Left lung (tissue), 14 donors: ENCODE measurements at places on chromosomes 3 and 15. TPM values are rescaled to one million over a fixed set of nuclear protein-coding genes. Genes with fewer than 3 reads are reported as not detected.

Gene LRRC31
- 0.47 TPM for total RNA-seq

Gene AMT
- 8.8 TPM for total RNA-seq

Gene FOXP1
- total RNA-seq: 95.1 TPM

Gene CTXN2
- not detected for total RNA-seq

Gene GP5
- total RNA-seq: 0.15 TPM

Gene GOLGA8S
- 0.38 TPM for total RNA-seq

Gene SCG5
- total RNA-seq: 10.8 TPM

Gene RHOV
- 1.5 TPM for total RNA-seq

Gene SLC12A1
- not detected for total RNA-seq

Gene TPRG1
- total RNA-seq: 5.0 TPM

DNA sequence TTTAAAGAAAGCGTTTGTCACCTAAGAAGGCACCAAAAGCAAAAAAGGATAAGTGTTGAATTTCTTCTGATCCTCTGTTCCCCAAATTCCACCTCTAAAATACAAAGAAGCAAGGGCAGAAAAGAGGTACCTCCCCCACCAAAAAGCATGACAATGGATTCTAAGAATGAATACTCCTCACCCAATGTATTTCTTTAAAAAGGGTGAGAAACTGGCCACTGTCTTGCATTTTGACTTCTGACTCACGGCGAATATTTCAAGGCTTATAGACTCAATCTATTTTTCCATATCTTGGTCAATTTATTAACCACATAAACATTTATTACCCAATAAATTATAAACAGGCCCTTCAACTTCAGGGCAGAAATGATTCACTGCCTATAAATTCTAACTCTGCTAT is 131.1 kb downstream of the NR1I2 start:
- H3K27ac ChIP-seq: no peak overlapping the region
- no peaks in the 10 kb centered on the region for H3K36me3 ChIP-seq
- no peak for DNase-seq
- H3K4me3 ChIP-seq: no peak overlapping the region

- peak overlapping the region; percentile 60 for H3K4me3 ChIP-seq
- peaks cover 58% of the 10 kb centered on the region for H3K27me3 ChIP-seq
- H3K4me1 ChIP-seq: peaks cover 46% of the 10 kb centered on the region
- H3K36me3 ChIP-seq: no peaks in the 10 kb centered on the region
Observed at GRCh38 chr3:169662132-169662842, 1.2 kb downstream of the MECOM start.

DNA sequence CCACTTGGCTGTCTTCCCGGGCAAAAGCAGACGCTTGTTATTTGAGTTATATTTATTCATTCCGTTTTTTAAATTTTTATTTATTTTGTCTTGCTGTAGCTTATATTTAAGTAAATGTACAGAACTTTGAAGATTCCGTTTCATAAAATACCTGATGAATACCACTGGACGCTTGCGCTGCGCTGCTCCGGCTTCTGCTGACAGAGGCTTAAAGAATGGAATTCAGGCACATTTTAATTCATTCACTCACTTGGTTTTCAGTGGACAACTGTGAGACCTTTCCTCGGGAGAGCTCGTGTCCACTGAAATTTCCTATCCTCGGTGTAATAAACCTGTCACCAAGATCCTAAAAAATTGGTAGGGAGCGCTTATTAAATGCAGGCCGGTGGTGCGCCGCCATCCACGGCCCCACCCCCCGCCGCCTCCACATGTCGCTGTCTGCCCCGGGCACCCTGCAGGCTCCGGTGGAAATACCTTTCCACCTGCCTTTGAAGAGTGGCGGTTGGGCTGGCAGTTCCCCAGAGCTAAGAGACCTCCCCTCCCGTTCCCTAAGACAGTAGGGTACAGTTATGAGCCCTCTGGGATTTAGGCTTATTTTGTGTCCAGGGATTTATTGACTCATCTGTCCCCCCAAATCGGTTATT is 62.5 kb upstream of the UBE2E1 start:
- no peak overlapping the region for H3K27ac ChIP-seq
- H3K4me1 ChIP-seq: peaks cover 56% of the 10 kb centered on the region
- H3K4me3 ChIP-seq: no peak overlapping the region
- DNase-seq: no peak
- no peaks in the 10 kb centered on the region for H3K36me3 ChIP-seq

DNA sequence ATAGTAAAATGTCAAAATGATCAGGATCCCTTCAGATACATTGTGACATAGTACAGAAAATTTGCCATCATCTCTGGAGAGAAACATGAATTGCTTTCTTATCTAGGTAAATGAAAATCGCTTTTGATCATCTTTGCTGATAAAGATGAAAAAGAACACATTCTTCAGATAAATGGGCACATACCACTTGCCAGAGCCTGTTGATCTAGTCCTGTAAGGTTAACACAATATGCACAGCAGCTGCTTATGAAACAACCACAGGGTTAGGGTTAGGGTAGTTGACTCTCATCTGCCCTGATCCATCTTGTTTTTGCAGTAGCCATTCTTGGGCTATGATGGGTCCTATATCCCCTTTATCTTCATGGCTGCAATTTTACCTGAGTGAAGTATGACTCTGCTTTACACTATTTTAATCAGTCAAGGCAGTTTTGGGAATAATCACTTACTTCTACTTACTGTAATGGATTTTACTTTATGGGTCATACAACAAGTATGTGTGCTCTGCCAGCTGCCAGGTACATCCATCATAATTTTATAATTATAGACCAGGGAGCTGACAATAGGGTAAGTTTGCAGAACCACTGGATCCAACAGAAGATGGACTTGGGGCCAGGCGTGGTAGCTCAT is 12.6 kb upstream of the SPINK8 start:
- no peak for DNase-seq
- H3K27me3 ChIP-seq: no peaks in the 10 kb centered on the region
- no peaks in the 10 kb centered on the region for H3K4me1 ChIP-seq
- no peak overlapping the region for H3K4me3 ChIP-seq
- no peaks in the 10 kb centered on the region for H3K36me3 ChIP-seq

DNA sequence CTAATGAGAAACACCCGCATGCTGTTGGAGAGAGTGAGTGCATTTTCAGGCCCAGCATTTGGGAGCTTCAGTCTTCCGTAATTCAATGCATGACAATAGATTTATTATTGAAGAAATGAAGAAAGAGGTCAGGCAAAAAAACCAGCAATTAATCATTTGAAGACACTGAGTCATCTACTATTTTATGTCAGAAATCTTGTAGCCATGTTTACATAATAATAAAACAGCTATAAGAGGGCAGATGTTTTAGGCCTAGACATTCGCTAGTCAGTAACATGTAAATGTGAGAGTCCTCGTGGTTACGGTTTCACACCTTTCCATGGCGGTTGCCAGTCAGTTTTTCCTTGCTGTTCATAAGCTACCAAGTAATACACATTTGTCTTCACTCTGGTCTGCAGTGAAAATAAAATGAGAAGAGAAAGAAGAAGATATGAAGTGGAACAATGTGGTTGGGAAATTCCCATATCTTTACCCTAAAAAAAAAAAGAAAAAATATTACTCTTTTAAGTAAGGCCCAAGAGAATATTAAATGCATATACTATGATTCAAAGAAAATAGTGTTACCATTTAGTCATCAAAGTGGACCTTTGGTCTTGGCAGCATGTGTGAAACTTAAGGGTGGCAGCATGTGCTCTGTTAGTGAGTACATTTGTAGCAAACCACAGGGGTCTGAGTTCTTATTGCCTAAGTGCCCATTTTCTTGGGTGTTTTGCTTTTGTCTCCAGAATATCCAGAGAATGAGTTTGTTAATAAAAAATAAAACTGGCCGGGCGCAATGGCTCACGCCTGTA is 140.5 kb upstream of the TBL1XR1 start:
- peak overlapping the region; percentile 28 for H3K27ac ChIP-seq
- no peaks in the 10 kb centered on the region for H3K36me3 ChIP-seq
- H3K27me3 ChIP-seq: no peaks in the 10 kb centered on the region
- peaks cover 71% of the 10 kb centered on the region for H3K4me1 ChIP-seq
- DNase-seq: no peak

DNA sequence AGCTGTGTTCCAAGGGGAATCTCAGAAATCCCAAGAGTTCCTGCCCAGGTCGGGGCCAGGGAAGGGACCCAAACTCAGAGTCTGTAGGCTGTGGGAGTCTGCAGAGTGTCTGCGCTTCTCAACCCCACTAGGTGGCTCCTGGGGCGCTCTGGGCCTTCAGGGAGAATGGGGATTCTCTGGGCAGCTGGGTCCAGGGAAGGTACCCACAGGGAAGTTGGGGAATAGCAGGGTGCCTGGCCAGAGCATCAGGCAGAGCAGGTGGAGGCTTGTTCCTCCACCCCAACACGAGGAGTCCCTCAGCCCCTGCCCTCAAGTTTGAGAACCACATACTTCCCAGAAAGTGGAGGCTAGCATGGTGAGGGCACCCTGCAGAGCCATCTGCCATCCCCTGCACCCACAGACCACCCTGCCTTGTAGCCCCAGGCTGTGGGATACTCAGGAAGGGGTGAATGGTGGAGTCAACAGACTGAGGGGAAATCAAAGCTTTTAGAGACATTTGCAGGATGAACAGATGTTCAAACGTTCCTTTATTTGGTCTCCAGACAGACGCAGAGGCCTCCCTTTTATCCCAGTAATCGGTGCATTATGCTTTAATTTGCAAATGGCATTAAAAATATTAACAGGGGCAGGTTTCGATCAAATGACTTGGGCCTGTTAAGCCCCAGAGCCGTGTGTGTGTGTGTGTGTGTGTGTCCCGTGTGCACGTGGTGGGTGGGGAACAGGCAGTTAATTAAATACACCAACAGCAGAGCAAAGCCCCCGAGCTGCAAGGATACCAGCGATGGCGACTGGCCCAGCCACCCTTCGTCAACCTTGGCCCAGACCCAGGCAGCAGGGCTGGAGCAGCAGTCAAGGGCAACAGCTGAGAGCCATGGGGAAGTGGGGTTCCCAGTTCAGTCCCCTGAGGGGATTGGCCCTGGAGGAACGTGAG is 57.7 kb downstream of the DNAJB8 start:
- no peaks in the 10 kb centered on the region for H3K36me3 ChIP-seq
- H3K27me3 ChIP-seq: no peaks in the 10 kb centered on the region
- no peaks in the 10 kb centered on the region for H3K4me1 ChIP-seq
- no peak overlapping the region for H3K27ac ChIP-seq

DNA sequence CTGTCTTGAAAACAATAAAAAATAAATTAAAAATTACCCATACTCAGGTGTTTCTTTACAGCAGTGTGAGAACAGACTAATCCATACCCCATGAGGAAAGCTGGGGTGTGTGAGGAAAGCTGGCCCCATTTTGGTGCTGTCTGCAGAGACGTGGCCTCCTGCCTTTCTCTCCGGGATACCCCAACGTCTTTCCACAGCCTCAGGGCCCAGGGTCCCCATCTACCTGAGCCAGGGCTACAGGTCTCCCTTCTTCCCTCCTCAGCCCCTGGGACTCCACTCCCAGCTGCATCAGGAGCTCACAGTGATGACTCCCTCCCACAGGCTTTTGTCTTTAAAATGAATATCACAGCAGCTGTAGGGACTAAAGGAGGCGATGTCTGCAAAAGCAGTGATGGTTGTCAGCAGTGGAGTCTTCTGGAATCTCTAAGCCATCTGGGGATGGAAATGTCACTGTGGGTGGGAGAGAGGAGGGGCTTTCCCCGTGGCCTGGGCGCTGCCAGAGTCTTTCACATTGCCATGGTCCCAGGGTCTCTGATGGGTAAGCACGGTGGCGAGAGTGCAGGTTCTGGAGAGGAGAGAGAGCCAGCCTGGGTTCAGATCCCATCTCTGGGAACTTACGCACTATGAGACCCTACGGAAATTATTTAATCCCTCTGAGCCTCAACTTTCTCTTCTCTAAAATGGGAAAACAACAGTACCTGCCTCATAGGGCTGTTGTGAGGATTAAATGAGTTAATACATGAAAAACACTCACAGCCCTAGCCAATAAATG is 259.3 kb downstream of the PLCL2 start:
- H3K27me3 ChIP-seq: no peaks in the 10 kb centered on the region
- DNase-seq: no peak
- no peaks in the 10 kb centered on the region for H3K36me3 ChIP-seq
- no peak overlapping the region for H3K27ac ChIP-seq
- no peaks in the 10 kb centered on the region for H3K4me1 ChIP-seq
- no peak overlapping the region for H3K4me3 ChIP-seq

DNA sequence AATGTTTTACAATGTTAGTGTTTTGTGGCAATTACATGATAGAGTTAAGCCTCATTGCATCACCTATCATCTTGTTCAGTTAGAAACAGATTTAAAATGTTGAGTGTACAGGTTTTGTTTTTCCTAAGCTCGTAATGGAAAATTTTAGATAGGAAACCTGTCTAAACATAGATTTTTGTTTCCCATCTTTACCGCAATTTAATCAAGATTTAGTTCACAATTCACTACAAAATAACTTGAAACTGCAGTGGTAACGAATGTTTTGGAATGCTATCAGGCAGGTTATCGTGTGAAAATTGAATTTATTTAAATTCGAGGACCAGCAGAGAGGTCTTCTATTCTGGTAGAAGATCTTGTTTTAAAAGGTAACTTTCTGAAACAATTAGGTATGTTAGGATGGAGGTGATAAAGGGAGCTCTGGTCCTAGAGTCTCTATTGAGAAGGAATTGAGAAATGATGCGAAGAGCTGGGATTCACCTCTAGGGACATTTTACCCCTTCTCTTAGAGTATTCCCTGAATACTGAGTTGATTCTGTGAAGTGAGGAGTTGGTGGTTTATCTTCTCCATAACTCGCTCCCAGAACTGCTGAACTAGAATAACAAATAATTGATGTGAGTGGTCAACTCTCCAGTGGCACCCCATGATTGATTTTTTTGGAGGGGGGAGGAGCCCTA is 1.4 kb downstream of the DOCK3 start:
- no peaks in the 10 kb centered on the region for H3K36me3 ChIP-seq
- H3K27me3 ChIP-seq: peaks cover 95% of the 10 kb centered on the region
- H3K4me1 ChIP-seq: peaks cover 11% of the 10 kb centered on the region

DNA sequence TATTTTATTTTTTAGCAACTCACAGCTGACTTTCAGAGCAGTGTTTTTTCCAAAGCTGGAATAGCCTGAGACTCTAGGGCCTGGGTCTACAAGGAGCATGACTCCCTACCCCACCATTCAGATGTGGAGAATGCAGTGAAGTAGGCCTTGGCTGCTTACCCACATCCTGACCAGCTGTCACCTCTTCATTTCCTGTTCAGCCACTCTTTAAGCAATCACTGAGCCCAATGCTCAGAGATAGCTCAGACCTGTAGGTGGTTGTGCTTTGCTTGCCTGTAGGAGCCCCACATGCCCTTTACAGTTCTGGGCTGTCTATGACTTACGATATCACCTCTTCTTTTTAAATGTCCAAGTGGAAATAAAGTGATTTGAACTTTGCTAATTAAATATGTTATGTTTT is 148.1 kb downstream of the NEK11 start:
- DNase-seq: no peak
- no peaks in the 10 kb centered on the region for H3K4me1 ChIP-seq
- H3K27ac ChIP-seq: no peak overlapping the region
- H3K36me3 ChIP-seq: no peaks in the 10 kb centered on the region
- no peaks in the 10 kb centered on the region for H3K27me3 ChIP-seq

- H3K36me3 ChIP-seq: no peaks in the 10 kb centered on the region
- peak; percentile 93 for DNase-seq
- H3K4me3 ChIP-seq: peak overlapping the region; percentile 63
- H3K4me1 ChIP-seq: peaks cover 49% of the 10 kb centered on the region
- no peaks in the 10 kb centered on the region for H3K27me3 ChIP-seq
- H3K27ac ChIP-seq: peak overlapping the region; percentile 96
Observed at GRCh38 chr3:11642431-11643191, 1.1 kb downstream of the VGLL4 start.

- DNase-seq: peak; percentile 28
- H3K4me3 ChIP-seq: no peak overlapping the region
Observed at GRCh38 chr3:133295944-133296917, 103.6 kb upstream of the BFSP2 start.
